ENCODE measurements at places on chromosomes 1 and 21.

DNA sequence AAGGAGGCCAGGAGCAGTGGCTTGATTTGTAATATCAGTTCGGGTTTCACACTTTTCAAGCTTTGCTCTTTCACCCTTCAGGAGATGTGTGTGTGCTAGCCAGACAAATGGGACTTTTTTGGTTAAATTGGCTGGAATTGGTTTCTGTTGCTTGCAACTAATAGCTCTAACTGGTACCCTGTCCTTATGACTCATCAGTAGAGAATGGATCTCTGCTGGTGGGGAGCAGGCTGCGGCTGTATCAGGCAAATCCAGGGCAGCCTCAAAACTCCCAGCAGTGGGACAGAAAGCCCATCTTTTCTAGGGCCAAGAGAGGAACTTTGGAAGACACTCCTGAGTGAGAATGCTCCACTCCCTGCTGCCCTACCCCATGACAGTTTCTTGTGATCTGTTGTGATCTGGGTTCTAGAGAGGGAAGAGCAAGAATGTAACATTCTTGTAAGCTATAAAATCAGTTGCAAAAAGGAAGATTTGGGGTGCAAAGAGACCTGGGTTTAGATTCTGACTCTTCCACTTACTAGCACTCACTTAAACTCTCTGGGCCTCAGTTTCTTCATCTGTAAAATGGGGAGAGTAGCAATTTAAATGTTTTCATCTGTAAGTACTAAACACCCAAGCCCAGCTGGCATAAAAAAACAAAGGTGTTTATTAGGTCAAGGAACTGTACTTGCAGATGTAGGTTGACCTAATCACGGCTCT lies 257.0 kb upstream of the TMEM51 start:
- DNase-seq = no peak

DNA sequence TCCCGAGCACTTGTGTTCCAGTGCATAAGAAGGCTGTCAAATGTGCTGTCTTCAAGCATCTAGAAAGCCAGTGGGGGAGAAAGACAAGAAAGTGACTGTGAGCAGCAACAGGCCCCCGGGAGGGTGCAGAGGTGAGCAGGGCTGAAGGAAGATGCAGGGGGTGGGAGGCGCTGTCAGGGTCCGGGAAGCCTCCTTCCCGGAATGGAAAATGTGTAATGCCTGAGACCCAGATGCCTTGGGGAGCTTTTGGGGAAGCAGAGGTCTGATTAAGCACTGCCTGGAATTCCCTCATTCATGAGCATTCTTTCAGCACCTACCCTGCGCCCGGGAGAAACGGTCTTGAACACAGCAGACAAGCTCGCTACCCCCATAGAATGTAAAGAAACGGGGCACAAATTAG lies 1.3 kb downstream of the NPHP4 start:
- DNase-seq = no peak

DNA sequence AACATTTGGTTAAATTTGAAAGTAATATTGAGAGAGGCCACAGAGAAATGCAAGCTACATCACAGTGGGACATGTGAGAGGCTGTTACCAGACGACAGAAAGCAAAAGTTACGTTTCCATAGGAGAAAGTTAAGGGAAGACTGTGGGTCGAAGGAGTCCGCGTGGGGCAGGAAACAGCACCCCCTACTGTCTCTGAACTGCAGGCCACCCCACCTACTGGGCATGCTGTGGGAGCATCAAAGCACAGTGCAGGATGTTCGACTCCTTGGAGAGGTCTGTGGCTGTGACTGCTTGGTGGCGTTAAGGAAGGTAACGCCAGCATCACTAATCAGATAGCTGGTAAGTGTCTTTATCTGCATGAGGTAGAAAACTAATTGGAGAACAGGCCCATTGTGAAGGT lies 123.9 kb downstream of the PTBP2 start:
- DNase-seq = no peak

GRCh38 chr1:44643721-44644334 lies 30.5 kb downstream of the TMEM53 start:
- no peak for DNase-seq

DNA sequence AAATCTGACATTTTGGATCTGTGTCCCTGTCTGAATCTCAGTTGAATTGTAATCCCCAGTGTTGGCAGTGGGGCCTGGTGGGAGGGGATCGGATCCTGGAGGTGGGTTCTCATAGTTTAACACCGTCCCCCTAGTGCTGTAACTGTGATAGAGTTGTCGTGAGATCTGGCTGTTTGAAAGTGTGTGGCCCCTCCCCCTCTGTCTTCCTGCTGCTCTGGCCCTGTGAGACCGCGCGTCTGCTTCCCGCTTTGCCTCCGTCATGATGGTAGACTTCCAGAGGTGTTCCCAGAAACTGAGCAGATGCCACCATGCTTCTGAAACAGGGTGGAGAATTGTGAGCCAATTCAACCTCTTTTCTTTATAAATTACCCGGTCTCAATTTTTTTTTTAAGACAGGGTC lies 25.0 kb downstream of the AGPAT3 start:
- no peak for DNase-seq

- DNase-seq = no peak
Observed at GRCh38 chr1:236010443-236010842, 54.4 kb downstream of the NID1 start.

GRCh38 chr1:177517546-177517945 lies 346.8 kb downstream of the BRINP2 start:
- DNase-seq = no peak

All from effector memory CD4-positive, alpha-beta T cell (primary cell).